ENCODE measurements at places on chromosomes 4 and X.

- DNase-seq: peak; percentile 8
Observed at GRCh38 chrX:48493890-48494364, 14.9 kb upstream of the PORCN start.

GRCh38 chr4:111210595-111210994 is 587.7 kb upstream of the PITX2 start:
- DNase-seq: peak; percentile 21

GRCh38 chr4:75036046-75036830 is 103.3 kb downstream of the PARM1 start:
- DNase-seq: no peak

DNA sequence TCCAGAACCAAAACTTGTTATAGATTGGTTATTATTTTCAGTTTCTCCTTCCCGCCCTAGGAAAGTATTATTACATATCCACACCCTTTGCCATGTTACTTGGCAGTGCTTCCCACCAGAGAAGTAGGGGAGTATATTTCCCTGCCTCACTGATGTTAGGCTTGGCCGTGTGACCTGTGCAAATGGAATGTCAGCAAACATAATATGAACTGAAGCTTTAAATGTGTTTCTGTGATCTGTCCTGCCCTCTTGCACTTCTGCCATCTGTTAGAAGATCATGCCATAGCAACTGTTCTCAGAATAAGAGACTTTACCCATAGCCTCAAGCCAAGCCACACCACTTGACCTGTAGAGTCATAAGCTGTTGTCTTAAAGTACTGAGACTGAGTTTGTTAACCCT is 36.7 kb upstream of the NEUROG2 start:
- no peak for DNase-seq

DNA sequence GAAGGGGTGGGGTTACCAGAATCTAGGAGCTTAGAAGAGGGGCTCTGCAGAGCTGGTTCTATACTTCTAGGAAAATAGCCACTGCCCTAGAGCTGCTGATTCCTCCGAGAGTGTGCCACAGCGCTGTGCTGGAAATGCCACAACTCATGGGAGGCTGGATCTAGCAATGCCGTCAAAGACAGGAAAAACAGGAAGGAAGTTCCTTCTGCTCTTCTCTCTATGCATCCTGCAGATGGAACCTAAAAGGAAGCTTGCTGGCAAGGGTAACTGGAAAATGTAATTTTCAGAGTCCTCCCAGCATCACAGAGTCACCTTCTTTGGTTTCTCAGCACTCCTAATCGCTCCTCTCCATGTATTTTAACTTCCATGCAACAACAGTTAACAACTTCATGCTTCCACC is 121.2 kb upstream of the TLL1 start:
- DNase-seq: no peak

- DNase-seq: no peak
Observed at GRCh38 chr4:151302432-151302831, 23.0 kb downstream of the SH3D19 start.

GRCh38 chr4:79882806-79883205 is 190.2 kb downstream of the ANTXR2 start:
- no peak for DNase-seq

DNA sequence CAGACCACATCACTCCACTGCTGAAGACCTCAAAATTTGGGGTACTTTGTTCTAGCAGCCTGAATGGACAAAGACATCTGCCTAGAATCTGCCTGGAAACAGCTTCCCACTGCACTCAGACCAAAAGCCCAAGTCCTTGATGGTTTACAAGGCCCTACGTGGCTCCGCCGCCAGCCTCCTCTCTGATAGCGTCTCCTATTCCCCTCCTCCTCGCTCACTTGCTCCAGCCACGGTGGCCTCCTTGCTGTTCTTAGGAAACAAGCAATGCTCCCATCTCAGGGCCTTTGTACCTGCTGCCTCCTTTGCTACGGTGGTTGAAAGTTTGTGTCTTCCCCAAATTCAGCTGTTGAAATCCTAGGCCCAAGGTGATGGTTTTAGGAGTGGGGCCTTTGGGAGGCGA is 34.7 kb upstream of the SORCS2 start:
- DNase-seq: no peak

DNA sequence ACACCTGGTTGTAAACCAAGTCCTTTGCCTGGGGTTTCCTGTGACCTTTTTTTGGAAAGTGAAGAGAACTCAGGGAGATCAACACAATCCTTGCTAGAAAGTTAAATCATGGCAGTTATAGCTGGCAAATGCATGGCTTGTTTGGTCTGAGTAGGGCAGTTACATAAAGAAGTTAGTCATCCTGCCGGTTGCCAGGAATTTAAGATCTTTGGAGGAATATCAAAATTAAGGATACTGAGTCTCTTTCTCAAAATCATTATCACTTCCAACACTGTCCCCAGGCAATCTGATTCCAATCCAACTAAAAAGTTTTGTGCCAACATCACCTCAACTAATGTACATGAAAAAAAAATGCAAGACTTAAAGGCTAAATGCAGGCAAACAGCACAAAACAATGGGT is 40.3 kb downstream of the C4orf54 start:
- no peak for DNase-seq

DNA sequence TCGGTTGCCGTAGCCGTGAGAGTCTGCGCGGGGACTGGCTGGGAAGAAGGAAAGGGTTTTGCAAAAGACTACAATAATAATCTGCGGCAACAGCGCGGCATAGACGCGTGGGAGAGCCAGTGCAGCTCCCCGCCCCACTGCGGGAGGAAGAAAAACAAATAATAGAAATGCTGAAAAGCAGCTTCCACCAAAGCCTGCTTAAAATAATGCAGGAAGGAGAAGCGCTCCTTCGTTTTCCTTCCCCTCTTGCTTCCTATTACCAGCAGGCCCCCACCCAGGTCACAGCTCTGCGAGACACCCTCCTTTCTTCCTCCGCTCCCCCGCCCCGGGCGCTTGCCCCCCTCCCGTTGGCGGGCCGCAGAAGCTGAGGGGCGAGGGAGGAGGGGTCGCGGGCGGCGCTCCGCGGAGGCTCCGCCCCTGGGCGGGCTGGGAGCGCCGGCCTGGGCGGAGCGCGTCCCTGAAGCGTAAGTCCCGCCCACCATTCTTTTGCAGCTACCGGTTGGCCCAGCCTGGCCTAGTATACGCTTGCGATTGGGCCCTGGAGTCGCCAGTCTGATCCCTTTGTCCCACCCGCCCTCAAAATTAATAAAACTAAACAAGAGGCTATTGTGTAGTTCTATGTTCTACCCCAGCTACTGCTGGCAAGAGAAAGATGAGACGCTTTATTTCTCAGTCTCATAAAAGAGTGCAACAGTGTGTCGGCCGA is 636 bp upstream of the AMOT start:
- peak; percentile 94 for DNase-seq

DNA sequence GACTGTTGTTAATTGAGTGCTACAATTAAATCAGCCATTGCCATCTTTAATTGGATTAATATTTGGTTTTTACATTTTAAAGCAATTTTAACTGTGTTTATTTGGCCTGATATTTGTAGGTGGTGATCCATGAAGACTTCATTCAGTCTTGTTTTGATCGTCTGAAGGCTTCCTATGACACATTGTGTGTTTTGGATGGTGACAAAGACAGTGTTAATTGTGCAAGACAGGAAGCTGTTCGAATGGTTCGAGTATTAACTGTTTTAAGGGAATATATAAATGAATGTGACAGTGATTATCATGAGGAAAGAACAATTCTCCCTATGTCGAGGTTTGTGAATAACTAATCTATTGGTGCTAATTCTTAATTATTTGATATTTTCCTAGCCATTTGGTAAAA is 82.6 kb downstream of the USP9X start:
- DNase-seq: no peak

GRCh38 chr4:82799006-82799881 is 648 bp upstream of the SCD5 start:
- DNase-seq: peak; percentile 79

DNA sequence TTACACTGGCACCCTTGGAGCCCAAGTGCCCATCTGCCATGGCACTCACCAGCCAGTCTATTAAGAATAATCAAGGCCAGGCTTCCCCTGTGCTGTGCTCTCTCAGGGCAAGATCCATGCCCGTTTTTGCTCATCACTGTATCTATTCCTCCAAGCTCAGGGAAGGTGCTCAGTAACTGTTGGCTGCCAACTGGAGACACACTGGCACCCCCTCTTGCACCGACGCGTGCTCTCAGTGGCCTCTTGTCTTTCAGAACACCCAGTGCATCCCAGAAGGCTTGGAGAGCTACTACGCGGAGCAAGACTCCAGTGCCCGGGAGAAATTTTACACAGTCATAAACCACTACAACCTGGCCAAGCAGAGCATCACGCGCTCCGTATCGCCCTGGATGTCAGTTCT is 30.1 kb downstream of the NSG1 start:
- DNase-seq: no peak

GRCh38 chr4:70666369-70666768 is at the start of gene JCHAIN:
Gene JCHAIN (minus strand): TSS chr4:70666508. CDS start chr4:70666490, 18 bp downstream.
- no peak for DNase-seq

- DNase-seq: no peak
Observed at GRCh38 chr4:119833611-119834010, 205.0 kb upstream of the PDE5A start.

DNA sequence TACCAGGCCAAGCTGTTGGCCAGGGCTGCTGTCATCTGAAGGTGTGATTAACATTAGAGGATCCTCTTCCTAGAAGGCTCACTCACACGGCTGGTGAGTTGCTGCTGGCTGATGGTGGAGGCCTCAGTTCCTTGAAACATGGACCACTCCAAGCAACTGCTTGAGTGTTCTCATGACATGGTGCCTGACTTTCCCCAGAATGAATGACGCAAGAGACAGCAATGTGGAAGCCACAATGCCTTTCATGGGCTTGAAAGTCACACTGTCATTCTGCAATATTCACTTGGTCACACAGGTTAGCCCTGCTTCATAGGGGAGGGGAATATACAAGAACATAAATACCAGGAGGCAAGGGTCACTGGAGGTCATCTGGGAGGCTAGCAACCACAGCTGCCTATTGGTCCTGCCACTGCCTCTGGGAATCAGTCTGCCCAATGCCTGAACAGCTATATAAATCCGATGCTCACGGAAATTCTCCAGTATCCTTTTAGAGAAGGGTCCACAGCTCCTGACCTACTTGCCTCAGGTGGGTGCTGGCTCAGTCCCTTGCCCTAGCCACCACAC is 97.1 kb upstream of the MAML3 start:
- DNase-seq: no peak

DNA sequence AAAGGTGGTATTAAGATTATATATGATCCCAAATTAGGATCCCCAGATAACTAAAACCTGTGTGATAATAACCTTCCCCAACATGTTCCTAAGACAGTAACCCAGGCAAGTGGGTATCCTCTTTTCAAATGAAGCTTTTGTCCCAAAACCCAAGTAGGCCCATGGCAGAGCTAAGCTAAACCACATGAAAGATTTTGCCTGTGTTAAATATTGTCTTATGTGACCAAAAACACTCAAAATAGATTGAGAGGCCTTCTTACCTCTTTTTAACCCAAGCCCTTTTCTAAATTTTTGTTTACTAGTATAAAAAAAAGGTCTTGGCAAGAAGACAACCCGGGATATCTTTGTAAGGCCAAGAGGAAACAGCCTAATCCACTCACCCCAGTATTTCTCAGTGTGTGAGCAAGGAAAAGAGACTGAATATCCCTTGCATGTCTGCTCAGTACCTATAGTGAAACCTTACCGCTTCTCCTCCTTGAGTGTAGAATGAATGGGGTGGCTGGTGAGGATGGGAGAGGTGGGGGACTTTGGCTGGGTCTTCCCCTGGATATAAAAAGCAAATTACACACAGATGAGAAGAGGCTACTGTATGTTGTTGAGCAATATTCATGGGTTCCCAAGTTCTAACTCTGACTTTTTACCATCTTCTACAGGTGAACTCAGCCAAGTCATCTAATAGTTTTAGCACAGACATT is 188.8 kb upstream of the BMP3 start:
- DNase-seq: no peak

DNA sequence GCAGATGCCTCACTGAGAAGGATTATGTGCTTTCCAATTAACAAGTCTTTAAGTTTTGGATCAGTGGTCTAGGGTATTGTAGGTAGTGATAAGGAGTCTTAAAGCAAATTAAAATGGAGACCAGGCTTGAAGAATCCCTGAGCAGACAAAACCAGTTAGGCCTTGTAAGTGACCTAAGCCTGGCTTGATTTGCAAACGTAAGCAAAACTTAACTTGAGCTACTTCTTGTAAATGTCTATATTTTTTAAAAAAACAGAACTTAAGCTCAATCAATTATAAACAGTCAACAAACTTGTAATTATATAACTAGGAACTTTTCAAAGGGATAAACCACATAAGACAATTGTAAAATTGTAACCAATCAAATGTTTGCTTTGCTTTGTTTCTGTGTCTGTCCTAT is 72.7 kb upstream of the NALF2 start:
- no peak for DNase-seq

GRCh38 chr4:14943749-14944148 is 58.5 kb upstream of the CPEB2 start:
- DNase-seq: no peak

GRCh38 chrX:15680401-15680800 is 15.8 kb upstream of the CLTRN start:
- DNase-seq: no peak

DNA sequence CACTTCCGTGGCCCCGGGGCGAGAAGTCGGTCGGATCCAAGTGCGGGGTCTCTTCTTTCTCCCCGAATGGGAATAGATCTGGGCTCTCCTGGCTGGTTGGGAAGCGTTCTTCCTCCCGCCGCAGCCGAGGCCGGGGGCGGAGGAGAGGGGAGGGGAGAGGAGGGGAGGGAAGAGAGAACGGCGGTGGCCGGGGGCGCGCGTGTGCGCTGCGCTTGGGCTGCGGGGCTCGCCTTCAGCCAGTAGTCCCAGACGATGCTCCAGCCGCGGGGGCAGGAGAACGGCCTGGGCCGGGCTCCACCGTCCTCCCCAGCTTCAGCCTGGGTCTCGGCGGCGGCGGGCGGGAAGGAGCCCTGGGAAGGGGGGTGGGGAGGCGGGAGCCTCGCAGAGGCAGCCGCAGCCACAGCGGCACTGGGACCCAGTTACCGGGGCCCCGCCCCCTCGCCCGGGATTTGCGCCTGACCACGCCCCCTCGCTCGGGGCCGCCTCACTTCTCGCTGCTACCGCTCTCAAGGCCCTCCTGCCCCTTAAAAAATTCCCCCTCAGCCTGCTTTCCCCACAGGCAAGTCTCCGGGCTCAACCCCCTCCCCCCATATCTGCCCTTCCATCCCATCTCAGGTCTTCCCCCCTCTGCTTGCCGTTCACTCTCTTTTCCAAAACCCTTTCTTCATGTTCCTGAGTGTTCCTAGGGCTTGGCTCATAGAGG is at the start of gene FGD1:
Gene FGD1 (minus strand): TSS at position 421 of the 703 bp plus-strand sequence. CDS start 802 bp downstream, outside the sequence.
- DNase-seq: peak; percentile 84
